ENCODE measurements at places on chromosomes 4 and X.

GRCh38 chr4:71204056-71204455, 134.8 kb upstream of the SLC4A4 start:
- no peak for DNase-seq

GRCh38 chr4:151573945-151574344, 165.0 kb downstream of the FHIP1A start:
- no peak for DNase-seq

GRCh38 chr4:56976283-56976836, 1.0 kb downstream of the NOA1 start:
- no peak for DNase-seq

- no peak for DNase-seq
Observed at GRCh38 chrX:96569034-96569433, 115.6 kb upstream of the DIAPH2 start.

DNA sequence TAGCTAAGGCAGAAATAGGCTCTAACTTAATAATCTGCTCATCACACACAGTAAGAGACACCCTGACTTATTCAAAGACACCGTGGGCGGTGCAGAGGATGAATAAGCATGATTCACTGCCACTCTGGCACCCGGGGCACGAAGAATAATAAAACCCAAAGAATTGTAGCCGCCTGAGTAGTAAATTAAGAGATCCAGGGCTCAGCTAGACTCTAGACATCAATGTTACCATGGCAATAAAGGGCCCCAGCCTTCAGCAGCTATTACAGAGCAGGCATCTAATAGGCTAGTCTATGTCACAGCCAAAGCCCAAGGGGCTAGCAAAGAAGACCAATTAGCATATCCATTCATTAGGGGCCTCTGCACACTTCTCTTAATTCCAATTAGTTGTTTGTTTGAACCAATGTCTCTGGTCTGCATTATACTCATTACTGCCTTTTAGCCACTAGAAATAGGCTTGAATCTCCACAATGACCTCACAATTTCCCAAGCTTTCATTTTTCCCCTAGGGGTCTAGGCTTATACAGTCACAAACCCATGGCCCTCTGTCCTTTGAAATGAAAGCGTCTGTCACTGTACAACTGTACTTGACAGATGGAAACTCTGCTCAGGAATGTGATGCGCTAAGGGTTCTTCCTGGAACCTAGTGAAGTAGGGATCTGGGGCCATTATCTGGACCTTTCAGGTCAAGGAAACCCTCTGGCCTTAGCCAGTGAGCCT, 3.0 kb upstream of the ATP1B4 start:
- peak; percentile 5 for DNase-seq

DNA sequence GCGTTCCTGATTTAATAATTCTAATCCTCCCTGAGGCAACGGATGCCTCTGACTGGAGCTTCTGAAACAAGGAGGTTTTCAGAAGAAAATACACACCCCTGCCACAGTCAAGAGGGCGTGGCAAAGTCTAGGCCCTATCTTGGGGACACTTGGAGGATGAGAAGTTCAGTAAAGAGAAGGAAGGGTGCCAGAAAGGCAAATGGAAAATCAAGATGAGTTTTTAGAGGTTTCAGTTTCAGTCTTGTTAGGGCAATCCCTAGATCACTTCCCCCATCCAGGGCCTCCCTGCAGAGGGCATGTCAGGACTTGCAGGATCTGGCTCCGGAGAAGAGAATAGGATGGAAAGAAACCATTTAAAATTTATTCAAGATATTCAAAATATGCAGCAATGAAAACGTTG, 28.5 kb upstream of the FGF2 start:
- no peak for DNase-seq

DNA sequence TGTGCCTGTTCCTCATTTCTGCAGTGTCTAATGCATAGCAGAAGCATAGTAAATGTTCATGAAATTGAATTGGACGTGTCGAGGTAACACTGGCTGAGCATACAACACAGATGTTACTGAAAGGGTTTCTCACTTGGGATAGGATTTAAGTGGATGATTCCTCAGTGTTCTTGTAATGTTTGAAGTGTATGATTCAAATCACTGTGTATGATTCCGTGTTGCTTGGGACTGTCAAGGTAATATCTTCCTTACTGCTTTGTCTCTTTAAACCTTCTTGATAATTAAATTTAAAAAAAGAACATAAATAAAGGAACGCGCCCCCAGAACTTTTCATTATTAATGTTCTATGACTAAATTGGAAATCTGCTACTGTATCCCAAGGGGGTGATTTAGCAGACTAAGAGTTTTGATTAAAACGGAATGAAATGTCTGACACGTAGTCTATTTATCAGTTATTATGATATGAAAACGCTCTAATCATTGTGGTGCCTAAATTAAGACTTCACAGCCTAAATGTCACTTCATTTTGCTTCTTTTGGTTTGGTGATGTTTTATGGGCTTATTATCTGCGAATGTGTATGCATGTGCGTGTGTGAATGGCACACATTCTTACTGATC, 696.9 kb upstream of the EPHA5 start:
- DNase-seq = no peak

- no peak for DNase-seq
Observed at GRCh38 chr4:142324572-142324971, 521.5 kb downstream of the INPP4B start.

DNA sequence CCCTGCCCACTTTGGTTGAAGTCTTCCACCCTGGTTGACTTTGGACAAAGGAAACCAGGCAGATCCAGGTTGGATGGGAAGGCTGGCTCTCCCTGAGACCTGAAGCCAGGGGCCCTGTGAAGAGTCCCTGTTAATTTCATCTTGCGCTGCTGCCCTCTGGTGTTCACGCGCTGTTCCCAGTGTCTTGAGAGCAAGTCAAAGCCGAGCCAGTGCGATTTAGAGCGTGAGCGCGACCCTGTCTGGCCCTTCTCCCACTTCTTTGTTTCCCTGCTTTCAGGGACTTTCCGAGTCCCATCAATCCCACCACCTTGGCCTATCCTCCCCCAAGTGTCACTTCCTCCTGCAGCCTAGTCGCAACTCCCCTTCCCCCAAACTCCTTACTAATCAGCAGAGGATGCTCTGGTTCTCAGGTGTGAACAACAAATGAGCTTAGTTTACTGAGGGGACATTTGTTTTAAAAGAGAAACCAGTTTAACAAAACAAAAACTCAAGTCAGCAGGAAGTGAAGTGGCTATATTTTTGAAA, 25.8 kb upstream of the CHRNA9 start:
- peak; percentile 80 for DNase-seq

- no peak for DNase-seq
Observed at GRCh38 chr4:113524505-113525186, 236.9 kb downstream of the CAMK2D start.

- DNase-seq = no peak
Observed at GRCh38 chrX:101602077-101602476, 15.7 kb downstream of the ARMCX6 start.

- DNase-seq = peak; percentile 44
Observed at GRCh38 chrX:148380650-148381561, 119.5 kb upstream of the AFF2 start.

DNA sequence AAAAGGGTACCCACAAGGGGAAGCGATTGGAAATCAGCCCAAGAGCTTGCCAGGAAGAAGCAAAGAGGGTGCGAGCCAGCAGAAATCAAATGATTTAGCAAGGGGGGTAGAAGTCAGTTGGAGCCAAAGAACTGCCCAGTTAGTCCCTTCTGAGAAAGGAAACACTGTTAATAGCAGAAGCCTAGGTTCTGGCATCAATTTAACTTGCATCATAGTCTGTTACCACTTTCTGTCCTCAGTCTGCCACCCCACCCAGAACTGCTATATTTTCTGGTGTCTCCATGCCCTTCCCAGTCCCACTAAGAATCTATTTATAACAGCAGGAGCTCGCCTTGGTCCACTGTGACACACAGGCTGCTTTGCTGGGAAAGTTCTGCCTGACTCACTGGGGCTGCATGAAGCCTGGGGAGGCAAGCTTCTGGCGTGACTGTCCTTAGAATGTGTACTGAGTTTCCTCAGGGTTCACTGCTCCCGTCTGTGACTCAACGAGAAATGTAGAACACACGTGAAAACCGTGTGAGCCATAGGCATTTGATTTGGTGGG, 157.8 kb upstream of the TTC29 start:
- DNase-seq = no peak

DNA sequence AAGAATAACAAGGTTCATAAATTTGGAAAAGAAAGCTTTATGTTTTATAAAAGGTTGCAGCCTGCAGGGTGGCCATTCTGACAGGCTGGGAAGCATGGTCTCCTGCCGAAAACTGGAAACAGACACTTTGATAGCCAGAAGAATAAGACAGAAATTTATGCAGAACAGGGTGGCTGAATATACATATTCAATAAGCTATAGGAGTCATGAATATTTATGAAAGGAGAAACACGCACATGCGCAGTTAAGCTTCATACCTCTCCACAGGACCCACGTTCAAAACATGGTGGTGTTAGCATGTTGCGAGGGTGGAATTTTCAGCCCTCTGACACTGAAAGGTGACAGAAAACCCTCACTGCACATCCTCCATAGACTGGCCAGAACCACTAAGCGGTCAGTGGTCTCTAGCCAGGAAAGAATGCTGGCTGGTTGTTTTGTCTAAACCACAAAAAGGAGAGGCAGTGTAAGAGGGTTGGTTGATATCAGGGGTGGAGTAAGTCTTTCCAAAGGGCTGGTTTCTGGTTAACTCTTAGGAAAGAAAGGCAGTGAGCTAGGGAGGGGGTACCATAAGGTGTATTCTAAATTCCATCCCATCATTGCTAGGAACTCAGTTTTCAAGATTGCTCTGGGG, 58.2 kb downstream of the ANXA10 start:
- no peak for DNase-seq

DNA sequence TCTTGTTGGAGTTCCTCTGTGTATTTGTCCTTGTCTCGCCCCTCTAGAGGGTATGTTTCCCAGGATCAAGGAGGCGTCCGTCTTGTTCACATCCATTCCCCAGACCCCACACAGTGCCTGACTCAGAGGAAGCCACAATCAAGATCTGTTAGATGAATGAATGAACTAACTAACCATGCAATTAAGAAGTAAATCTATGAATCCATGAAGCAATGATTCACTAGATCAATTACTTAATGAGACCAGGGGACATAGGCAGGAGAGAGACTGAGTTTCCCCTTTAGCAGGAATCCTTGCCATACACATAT, 11.9 kb downstream of the BLOC1S4 start:
- DNase-seq = no peak

GRCh38 chr4:10448991-10449390, 8.2 kb downstream of the ZNF518B start:
- DNase-seq = no peak

GRCh38 chr4:7432531-7433375, 2.0 kb downstream of the PSAPL1 start:
- no peak for DNase-seq

DNA sequence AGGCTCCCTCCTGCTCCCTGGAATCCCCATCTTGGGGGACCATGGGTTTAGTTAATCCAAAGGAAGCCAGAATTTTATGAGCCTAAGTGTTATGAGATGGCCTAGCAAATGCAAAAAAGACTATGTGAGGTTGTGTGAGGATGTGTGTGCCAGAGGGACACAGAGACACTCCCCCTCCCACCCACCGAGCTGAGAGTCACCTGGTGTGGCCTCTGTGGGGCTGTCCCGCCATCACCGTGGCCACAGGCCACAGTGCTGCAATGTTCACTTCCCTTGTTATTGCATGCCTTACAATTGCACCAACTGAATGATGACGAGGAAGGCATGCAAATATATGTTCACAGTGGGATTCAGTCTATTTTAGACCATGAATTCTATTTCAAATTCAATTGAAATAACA, 601 bp upstream of the FGFBP2 start:
- DNase-seq = peak; percentile 18

DNA sequence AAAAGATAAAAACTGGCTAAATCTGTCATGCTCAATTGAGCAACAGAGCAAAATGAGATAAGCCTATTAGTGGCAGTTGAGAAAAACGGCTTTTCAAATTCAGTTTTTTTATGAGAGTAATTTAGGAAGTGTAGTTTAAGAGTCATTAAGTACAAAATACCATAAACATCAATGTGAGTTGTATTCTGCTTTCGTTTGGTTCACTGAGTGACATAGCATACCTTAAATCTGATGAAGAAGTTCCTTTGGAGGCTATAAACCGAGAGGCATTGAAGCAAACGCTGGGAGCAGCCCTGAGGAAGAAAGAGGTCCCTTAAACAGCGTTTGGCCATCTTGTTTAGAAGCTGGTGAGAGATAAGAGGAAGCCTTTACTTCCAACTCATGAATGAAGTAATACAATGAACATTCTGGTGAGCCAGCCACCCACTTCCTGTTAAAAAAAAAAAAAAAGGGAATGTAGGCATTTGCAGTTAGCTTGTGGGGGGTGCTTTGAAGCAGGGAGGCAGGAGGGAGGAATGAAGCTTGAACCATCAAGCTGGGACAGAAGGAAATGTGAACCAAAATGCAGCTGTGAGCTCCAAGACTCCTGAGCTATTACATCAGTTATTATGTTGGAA, 132.3 kb downstream of the ZNF330 start:
- no peak for DNase-seq

- no peak for DNase-seq
Observed at GRCh38 chr4:72430050-72430449, 139.0 kb downstream of the ADAMTS3 start.

GRCh38 chr4:100804576-100805360, 286.9 kb upstream of the EMCN start:
- DNase-seq = no peak

GRCh38 chr4:7657545-7658297, 223.0 kb upstream of the PSAPL1 start:
- no peak for DNase-seq

DNA sequence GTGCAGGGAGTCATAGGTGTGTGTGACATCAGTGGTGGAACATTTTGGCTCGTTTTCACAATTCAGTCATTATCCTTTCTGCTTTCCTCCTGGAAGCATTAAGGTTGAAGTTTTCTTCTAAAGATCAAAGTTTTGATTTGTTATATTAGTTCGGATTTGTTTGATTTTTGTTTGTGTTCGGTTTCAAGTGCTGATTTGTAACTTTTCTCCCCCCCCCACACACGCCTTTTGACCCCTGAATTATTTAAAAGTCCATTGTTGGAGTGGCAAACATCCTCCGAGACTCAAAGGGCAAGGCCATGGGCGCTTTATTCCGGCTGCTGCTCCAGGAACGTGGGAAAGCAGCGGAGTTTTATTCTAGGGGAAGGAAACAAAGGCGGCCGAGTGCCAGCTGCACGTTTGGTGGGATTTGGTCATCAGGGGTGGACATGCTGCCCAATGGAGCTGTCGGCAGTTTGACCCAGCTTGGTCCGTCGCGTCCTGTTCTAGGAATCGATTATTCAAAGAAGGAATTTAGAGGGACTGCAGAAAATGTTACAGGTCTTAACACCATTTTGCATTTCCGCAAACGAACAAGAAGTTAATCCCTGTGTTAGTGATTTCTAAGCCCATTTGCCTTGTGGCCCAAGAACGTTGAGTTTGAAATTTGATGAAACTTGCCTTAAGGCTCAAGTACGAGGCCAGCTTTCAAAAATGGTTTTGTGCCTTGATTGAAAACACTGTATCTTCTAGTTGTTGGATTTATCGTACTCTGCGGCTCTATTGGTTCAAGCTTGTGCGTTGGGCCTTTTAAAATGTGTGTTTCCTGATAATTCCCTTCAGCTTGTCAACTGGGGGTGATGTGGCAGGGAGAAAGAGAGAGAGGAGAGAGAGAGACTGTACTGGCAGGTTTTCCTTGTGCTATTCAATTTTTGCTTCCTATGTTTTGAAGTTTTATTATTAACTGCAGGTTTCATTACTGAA, 565 bp upstream of the ZNF41 start:
- DNase-seq = no peak

All from stimulated activated CD4-positive, alpha-beta T cell treated with anti-CD3 and anti-CD28 coated beads, TNF-alpha, amount 100 ng/mL, for 48 hours (primary cell).